ENCODE measurements at places on chromosomes 13 and 19. TPM values are rescaled to one million over a fixed set of nuclear protein-coding genes. Genes with fewer than 3 reads are reported as not detected.

Gene COX6B2
- 0.19 TPM for polyA plus RNA-seq

Gene ATP7B
- polyA plus RNA-seq, result 2.2 TPM

GRCh38 chr19:2201473-2202148, 34.5 kb downstream of the PLEKHJ1 start:
- H3K36me3 ChIP-seq, result peaks cover 42% of the 10 kb centered on the region
- no peak for DNase-seq
- H3K4me3 ChIP-seq, result no peak overlapping the region
- H3K4me1 ChIP-seq, result peaks cover 6% of the 10 kb centered on the region
- H3K27ac ChIP-seq, result no peak overlapping the region

DNA sequence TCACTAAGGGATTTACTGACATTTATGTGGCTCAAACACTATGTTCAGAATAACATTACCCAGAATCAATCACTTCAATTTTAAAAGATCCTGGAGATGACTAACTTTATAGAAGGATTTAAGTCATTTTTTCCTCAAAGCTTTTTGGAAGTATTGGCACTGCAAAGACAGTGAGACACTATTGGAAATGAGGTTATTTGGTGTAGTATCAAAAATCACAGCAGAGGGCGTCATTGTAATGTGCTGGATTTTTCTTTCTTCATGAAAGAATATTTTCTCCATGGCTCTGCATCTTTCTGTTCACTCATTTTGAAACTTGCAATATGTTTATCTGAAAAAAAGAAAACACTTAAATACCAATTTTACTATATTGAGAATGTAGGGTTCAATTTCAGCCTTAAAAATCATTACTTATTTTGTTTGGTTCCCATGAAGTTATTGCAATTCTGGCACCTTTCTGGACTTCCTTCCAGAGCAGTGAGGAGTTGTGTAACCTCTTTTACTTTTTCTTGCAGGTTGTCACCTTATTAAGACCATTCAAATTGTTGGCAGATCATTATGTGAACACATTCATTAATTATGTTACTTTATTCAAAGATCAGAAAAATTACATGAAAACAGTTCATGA, 3.7 kb upstream of the CSNK1A1L start:
- no peaks in the 10 kb centered on the region for H3K36me3 ChIP-seq
- H3K27ac ChIP-seq, result no peak overlapping the region

DNA sequence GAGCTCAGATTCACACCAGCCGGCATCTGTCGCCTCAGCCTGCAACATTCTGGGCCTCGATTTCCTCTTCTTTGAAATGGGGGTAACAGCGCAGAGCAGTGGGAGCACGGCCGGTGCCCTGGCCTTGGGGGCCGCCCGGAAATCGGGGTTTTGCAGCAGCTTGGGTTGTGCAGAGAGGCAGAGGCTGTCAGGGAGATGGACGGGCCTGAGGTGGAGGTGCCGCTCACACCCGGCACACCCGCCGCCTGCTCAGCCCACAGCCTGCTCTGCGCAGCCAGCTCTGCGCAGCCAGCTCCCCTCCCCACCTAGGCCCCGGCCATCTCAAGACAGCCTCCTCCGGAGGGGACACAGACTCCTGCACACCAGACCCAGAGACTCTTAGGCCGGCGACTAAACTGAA, 10.6 kb downstream of the KLF2 start:
- H3K4me3 ChIP-seq, result no peak overlapping the region
- H3K4me1 ChIP-seq, result peaks cover 18% of the 10 kb centered on the region
- no peaks in the 10 kb centered on the region for H3K36me3 ChIP-seq
- no peak for DNase-seq
- H3K27ac ChIP-seq, result no peak overlapping the region

- no peak for DNase-seq
- H3K27ac ChIP-seq, result no peak overlapping the region
- peaks cover 70% of the 10 kb centered on the region for H3K27me3 ChIP-seq
- peaks cover 3% of the 10 kb centered on the region for H3K4me1 ChIP-seq
- no peaks in the 10 kb centered on the region for H3K36me3 ChIP-seq
Measured at GRCh38 chr19:45216667-45217066, 28.5 kb downstream of the EXOC3L2 start.

- DNase-seq, result peak; percentile 31
- no peaks in the 10 kb centered on the region for H3K4me1 ChIP-seq
- H3K4me3 ChIP-seq, result no peak overlapping the region
- H3K27me3 ChIP-seq, result peaks cover 46% of the 10 kb centered on the region
Measured at GRCh38 chr13:25375727-25376358, 4.1 kb downstream of the ATP8A2 start.

- peaks cover 2% of the 10 kb centered on the region for H3K4me1 ChIP-seq
- no peak overlapping the region for H3K4me3 ChIP-seq
- H3K27ac ChIP-seq, result no peak overlapping the region
- H3K27me3 ChIP-seq, result no peaks in the 10 kb centered on the region
- peak; percentile 49 for DNase-seq
Measured at GRCh38 chr13:41365631-41366030, 54.6 kb downstream of the NAA16 start.

DNA sequence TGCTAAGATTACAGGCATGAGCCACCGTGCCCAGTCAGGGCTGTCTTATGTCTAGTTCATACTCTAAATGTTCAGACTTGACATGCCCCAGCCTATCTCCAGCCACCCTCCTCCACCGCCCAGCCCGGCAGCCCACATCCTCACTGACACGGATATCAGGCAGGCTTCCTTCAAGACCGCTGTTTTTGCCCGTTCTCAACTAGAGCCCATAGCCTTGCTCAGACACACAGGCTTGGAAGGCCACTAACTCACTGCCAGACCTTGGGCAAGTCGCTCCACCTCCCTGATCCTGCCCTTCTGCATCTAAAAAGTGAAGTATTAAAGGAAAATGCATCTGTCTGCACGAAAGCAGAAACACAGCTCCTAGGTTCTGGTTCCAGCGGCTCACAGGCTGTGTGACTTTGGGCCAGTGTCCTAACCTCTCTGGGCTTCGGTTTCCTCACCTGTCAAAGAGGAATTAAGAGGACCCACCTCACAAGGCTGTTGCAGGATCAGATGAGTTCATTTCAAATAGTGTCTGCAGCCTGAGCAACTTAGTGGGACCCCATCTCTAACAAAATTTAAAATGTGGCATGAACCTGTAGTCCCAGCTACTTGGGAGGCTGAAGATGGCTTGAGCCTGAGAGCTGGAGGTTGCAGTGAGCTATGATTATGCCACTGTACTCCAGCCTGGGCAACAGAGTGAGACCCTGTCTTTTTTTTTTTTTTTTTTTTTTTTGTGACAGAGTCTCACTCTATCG, 14.5 kb upstream of the CERS4 start:
- peaks cover 2% of the 10 kb centered on the region for H3K4me1 ChIP-seq
- no peak overlapping the region for H3K4me3 ChIP-seq
- H3K36me3 ChIP-seq, result no peaks in the 10 kb centered on the region
- peaks cover 2% of the 10 kb centered on the region for H3K27me3 ChIP-seq
- DNase-seq, result no peak

GRCh38 chr19:10895363-10895762, 24.0 kb downstream of the CARM1 start:
- no peak overlapping the region for H3K4me3 ChIP-seq
- H3K36me3 ChIP-seq, result no peaks in the 10 kb centered on the region
- no peak for DNase-seq
- no peak overlapping the region for H3K27ac ChIP-seq
- no peaks in the 10 kb centered on the region for H3K27me3 ChIP-seq

DNA sequence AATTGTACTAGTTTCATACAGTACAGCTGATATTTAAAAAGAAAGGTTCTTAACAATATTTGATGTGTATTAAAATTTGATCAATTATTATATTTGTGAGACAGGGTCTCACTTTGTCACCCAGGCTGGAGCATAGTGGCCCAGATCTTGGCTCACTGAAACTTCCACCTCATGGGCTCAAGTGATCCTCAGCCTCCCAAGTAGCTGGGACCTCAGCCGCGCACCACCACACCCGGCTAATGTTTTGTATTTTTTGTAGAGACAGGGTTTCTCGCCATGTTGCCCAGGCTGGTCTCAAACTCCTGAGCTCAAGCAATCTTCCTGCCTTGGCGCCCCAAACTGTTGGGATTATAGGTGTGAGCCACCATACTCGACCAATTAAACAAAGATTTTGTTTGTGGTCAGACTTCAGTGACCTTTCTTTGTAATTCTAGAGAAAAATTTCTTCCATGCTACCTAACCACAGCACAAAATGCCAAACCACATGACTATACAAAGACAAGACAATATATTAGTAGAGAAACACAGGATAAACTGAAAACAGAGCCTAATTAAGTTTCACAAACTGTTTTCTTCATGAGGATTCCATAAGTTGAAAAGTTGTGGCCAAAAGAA, 59.6 kb downstream of the RBM26 start:
- H3K4me1 ChIP-seq, result no peaks in the 10 kb centered on the region
- no peak overlapping the region for H3K27ac ChIP-seq
- H3K27me3 ChIP-seq, result no peaks in the 10 kb centered on the region
- no peak overlapping the region for H3K4me3 ChIP-seq
- peaks cover 4% of the 10 kb centered on the region for H3K36me3 ChIP-seq

DNA sequence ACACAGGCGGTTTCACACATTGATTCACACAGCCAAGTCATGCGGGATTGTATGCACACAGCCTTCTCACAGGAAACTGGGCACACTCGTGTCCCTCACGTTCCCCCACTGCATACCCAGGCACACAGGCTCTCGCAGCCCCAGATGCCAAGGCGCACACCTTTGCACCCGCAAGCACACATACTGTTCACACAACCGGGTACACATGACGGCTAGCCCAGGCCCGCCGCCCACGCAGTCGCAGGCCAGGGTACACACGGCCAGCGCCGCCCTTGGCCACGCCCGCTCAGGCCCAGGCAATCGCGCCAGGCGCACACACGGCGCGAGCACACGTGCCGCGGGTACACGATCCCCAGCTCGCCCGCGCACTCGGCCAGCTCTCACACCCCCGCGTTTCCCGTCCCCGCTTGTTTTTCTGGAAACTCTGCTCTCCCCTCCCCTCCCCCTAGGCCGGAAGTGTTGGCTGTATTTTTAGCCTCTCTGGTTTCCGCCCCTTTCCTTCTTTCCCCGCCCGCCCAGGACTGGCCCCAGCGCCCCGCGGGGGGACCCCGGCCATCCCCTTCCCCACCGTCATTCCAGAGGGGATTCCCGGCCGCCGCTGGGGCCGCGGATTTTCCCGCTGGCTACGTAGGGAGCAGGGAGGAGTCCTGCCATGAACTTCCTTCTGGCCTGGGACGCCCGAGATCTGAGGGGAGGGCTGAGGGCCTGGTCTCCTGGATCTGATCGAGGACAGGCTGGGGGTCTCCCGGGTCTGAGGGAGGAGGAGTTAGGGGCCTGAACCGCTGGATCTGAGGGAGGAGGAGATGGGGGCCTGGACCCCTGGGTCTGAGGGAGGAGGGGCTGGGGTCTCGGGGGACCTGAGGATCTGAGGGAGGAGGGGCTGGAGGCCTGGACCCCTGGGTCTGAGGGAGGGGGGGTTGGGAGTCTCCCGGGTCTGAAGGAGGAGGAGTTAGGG, 4.0 kb upstream of the ZFP36 start:
- H3K27me3 ChIP-seq, result no peaks in the 10 kb centered on the region
- H3K36me3 ChIP-seq, result peaks cover 1% of the 10 kb centered on the region
- peak overlapping the region; percentile 95 for H3K27ac ChIP-seq
- peak overlapping the region; percentile 29 for H3K4me3 ChIP-seq
- peak; percentile 93 for DNase-seq

- no peak overlapping the region for H3K27ac ChIP-seq
- DNase-seq, result no peak
- H3K27me3 ChIP-seq, result no peaks in the 10 kb centered on the region
Measured at GRCh38 chr13:34421347-34421719, 520.7 kb upstream of the NBEA start.

GRCh38 chr19:38378866-38379265, 4.5 kb downstream of the PSMD8 start:
- H3K4me3 ChIP-seq, result no peak overlapping the region
- peak; percentile 59 for DNase-seq
- H3K27ac ChIP-seq, result no peak overlapping the region
- H3K27me3 ChIP-seq, result no peaks in the 10 kb centered on the region
- peaks cover 12% of the 10 kb centered on the region for H3K4me1 ChIP-seq

DNA sequence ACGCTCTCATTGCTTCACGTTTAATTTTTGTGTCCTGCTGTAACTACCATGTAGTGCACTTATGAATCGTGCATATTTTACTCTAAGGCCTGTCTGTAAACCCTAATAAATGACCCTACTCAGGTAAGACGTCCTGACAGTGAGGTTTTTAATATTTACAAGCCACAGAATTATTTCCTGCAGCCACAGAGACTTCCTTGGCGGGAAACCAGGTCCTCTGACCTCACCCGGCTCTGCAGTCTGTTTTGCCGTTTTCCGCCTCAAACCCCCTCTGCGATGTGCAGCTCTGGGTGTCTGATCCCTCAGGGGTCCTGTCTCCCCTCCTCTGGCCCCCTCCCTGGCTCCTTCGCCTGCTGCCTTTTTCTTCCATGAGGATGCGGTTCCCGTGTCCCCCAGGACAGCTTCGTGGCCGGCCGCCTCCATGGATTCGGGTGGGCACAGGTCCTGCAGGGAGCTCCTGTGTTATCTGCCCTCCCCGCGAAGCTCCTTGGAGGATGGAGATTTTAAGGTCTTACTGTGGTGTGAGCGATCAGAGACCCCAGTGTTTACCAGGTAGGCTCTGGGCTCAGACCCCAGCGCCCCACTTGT, 66.3 kb downstream of the MCF2L start:
- H3K27me3 ChIP-seq, result peaks cover 10% of the 10 kb centered on the region
- no peak for DNase-seq
- H3K36me3 ChIP-seq, result no peaks in the 10 kb centered on the region
- no peaks in the 10 kb centered on the region for H3K4me1 ChIP-seq
- H3K4me3 ChIP-seq, result no peak overlapping the region

GRCh38 chr19:38661996-38662395, 14.5 kb downstream of the ACTN4 start:
- no peak overlapping the region for H3K4me3 ChIP-seq
- H3K4me1 ChIP-seq, result peaks cover 55% of the 10 kb centered on the region
- DNase-seq, result no peak
- H3K36me3 ChIP-seq, result peaks cover 13% of the 10 kb centered on the region
- H3K27ac ChIP-seq, result peak overlapping the region; percentile 20

- H3K36me3 ChIP-seq, result no peaks in the 10 kb centered on the region
- peaks cover 3% of the 10 kb centered on the region for H3K4me1 ChIP-seq
- H3K27ac ChIP-seq, result no peak overlapping the region
- no peak for DNase-seq
Measured at GRCh38 chr19:7288977-7289376, 5.2 kb downstream of the INSR start.

DNA sequence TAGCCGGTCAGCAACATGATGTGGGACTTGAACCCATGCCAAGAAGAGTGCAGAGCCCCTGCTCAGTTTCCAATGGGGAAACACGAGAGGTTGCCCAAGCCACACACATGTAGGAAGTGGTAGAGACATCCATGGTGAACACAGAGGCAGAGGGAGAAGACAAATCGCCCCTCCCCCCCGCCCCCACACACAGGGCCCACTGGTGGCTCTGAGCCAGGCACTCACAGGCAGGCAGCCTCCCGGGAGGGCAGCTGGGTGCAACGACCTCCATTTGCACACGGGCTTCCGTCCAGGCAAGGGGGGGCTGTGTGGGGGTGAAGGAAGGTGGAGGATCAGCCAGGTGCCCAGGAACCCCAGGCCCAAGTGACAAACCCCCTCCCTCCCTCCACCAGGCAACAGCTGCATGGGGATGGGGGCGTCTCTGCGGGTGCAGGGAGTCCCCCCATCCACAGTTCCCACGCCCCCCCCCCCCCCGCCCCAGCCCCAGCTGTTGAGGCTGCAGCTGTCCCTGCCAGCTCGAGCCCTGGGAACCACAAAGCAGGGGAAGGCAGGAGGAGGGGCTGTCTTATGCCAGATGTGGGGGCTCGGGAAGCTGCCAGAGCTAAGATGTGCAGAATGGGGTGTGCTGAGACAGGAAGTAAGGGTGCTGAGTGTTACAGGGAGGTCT, 3.4 kb downstream of the NOTCH3 start:
- DNase-seq, result peak; percentile 18
- no peaks in the 10 kb centered on the region for H3K27me3 ChIP-seq
- peaks cover 6% of the 10 kb centered on the region for H3K36me3 ChIP-seq
- H3K27ac ChIP-seq, result no peak overlapping the region
- H3K4me1 ChIP-seq, result peaks cover 15% of the 10 kb centered on the region

Measured in IMR-90 (cell line).